NCI-H748 treated with DMSO at 0.1 percent for 48 hours (cell line): ENCODE measurements at places on chromosomes 1 and 21.

DNA sequence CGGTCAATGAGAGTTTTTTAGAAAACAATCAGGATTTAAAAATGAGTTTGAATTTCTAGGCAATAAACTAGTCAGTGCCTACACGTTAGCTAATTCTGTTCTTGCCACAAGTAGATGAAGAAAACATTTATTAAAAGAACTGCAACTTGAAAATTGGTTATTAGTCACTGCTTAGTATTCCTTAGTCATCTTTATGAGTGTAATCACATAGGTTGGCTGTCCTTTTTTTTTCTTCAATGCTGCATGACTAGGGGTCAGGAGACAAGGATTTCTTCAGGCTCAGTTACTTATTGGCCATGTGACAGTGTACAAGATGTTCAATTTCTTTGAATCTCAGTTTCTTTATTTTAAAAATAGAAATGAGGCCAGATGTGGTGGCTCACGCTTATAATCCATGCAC, 17.1 kb downstream of the SOAT1 start:
- DNase-seq, result no peak

GRCh38 chr1:181635110-181635509, 151.8 kb downstream of the CACNA1E start:
- DNase-seq, result no peak

- no peak for DNase-seq
Observed at GRCh38 chr1:68585351-68585750, 88.5 kb upstream of the DEPDC1 start.

DNA sequence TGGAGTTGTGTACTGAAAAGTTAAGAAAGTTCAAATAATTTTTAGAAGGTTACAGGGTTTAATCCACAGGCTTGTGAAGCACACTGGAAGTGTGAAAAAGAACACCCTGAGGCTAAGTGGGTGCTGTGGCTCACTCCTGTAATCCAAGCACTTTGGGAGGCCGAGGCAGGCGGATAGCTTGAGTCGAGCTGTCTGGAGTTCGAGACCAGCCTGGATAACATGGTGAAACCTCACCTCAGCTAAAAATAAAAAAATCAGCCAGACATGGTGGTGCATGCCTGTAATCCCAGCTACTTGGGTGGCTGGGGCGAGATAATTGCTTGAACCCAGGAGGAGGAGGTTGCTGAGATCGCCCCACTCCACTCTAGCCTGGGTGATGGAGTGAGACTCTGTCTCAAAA, 9.8 kb downstream of the TXNIP start:
- no peak for DNase-seq

DNA sequence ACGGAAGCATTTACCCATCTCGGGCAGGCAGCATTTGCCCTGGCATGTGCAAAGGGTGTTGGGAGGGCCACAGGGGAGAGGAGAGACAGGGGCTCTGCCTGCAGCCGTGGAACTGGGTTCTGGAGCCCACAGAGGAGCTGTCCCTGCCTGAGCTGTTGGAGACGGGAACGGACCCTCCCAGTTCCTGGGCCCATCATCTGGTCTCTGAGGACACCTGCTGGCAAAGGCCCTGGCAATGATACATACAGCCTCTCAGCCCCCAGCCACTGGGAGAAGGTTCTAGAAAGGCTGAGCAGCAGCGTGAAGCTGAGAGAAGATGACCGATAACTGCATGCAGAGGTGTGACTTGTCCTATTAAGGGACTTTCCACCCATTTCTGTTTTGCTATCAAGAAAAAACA, 31.4 kb downstream of the FAAP20 start:
- DNase-seq, result no peak

DNA sequence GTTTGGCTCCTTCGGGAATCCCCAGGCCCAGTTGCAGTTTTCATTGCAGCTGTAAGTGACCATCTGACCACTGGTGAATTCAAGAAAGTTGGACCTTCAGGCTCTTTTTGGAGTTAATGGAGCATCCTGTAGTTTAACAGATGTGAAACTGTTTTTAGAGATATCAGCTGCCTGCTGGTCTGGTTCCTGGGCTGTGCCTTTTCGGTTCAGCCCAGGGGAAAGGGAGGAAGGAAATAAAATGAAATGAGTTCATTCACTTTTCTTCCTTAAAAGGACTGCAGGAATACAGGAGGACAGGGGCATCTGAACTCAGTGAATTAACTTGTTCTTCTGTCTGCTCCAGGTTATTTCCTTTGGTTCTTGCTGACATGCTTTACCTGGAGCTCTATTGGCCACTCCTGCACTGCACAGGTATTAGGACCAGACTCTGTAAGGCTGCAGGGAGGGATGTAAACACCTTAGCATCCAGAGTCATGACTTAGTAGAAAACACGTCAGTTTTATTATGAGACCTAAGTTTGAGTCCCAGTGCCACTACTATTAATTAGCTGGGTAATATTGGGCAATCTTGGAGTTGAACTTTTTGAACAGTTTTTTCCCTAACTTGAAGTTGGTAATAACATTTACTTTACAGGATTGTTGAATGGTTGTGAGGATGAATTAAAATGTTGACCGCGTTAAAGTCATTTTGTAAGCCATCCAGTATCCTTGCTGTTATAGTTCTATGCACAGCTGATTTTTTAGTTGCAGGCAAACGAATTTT, 83.6 kb downstream of the LRRC8D start:
- no peak for DNase-seq

- DNase-seq, result no peak
Observed at GRCh38 chr21:36087362-36088138, 17.7 kb downstream of the CBR1 start.

- DNase-seq, result no peak
Observed at GRCh38 chr1:193412748-193413147, 226.3 kb upstream of the B3GALT2 start.

- DNase-seq, result no peak
Observed at GRCh38 chr1:15985611-15986297, 9.9 kb upstream of the ZBTB17 start.

DNA sequence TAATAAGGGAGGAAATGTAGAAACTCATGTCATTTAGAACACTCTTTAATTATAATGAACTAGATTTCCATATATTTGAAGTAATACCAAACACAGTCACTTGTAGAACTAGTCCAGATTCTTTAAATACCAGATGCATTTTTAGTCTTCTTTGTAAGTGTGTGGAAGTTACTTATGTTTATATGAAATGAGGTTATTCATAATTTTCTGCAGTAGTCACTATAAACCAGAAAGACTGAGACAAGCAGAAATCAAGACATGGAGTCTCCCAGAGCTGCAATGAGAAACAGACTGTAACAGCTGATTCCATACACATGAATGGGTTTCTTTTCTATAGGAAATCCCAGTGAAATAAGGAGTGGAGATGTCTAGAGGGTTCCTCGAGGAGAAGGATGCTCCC, 216.6 kb upstream of the ZP4 start:
- DNase-seq, result no peak

DNA sequence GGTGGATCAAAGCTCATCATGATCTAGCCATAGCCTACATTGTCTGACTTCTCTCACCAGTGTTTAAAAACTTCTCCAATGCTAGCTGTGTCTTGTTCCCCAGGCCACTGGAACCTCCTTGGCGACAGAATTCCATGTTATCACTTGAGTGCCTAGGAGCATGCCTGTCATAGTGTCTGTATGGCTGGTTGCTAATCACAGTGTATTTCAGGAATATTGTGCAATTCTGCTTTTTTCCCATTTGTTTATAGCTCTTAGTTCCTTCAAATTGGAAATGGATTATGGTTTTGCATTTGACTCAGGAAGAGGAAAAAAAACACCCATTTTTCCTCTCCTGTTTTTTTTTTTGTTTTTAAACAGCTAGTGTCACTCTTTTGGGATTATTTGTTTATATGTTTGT, 25.5 kb downstream of the ROR1 start:
- no peak for DNase-seq

DNA sequence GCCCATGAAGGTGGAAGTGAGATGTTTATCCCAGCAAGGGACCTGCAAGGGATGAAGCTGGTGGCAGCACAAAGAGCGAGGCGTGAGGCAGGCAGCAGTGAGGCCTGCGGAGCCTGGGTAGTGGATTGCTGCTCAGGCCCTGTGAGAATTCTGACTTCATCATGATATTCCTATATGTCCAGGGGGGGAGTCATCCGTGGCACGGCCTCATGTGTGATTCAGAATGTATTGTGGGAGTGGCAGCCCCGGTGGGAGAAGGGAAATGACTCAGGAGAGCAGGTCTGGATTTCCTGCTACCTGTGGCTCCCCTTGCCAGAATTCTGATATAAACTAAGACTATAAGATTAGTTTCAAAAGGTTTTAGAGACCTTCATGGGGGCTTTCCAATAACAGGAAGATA, 240.9 kb downstream of the CAMTA1 start:
- no peak for DNase-seq

- no peak for DNase-seq
Observed at GRCh38 chr1:157992031-157992832, 1.2 kb upstream of the KIRREL1 start.

DNA sequence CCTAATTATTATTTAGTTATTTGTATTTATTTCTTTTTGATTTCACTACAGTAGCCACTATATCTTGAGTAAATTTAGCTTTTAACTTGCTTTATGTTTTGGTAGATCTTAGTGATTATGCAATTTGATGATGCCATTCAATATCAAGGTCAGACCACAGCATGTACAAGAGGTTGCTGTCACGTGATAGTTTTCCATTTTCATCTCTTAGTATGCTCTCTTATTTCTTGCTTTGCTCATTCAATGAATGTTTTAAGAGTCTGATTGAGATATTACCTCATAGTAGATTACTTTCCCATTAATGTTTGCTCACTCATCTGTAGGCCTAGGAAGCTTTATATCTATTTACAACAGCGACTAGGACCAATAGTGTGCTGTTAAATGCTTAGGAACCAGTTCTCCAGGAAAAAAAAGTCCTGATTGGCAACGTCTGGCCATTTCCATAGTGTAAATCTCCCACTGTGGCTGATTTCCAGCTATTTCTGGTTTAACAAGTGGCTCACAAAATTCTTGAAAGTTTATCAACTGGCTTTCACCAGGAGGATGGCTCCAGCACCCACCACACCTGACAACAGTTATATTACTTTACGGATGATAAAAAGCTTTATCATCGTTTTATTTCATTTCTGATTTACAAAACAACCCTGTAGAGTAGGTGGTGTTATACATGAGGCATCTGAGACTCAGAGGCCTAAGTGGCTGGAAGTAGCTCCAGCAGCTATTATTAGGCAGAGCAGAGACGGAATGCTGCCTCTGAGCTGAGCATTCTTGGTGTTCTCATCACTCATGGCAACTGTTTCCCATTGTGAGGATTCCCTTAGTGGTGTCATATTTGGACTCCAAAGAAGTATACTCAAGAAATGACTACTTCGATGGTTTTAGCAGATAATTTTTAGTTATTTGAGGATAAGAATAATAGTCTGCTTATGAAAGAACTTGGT, 235.2 kb downstream of the DISC1 start:
- no peak for DNase-seq

GRCh38 chr1:230909974-230910754, 41.8 kb upstream of the C1orf198 start:
- DNase-seq, result no peak

DNA sequence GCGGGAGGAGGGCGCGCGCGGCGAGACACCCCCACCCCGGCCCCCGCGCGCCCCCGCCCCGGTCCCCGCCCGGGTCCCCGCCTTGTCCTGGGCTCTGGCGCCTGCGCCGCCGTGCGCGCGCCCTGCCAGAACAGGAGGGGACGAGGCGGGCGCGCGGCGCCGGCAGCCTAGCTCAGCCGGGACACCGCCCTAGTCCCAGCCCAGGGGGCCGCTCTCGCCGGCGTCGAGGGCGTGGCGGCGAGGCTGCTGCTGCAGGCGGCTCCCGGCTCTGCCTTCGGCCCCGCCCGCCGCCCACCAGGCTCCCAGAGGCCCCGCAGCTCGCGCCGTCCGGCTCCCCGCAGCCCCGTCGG, at the start of gene RCAN3:
TSS of gene RCAN3 (plus strand) at position 128 of the 350 bp plus-strand sequence. CDS start 11,537 bp downstream, outside the sequence.
- peak; percentile 29 for DNase-seq

DNA sequence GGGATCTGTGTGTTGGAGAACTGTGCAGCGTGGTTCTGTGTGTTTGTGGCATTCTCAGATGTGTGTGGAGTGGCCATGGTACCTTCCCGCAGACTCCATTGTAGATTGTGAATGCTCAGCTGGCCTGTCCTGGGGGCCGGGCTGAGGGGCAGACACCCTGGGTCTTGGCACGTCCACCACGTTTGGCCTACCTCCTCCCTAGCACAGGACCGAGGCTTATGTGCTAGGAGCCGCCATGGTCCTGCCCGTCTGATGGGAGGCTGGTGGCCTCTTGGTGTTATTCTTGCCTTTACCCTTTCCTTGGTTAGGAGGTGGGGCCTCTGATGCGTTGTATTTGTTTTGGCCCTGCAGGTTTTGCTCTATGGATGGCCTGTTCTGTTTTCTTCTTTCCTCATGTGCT, 25.1 kb downstream of the SNAP47 start:
- DNase-seq, result no peak

DNA sequence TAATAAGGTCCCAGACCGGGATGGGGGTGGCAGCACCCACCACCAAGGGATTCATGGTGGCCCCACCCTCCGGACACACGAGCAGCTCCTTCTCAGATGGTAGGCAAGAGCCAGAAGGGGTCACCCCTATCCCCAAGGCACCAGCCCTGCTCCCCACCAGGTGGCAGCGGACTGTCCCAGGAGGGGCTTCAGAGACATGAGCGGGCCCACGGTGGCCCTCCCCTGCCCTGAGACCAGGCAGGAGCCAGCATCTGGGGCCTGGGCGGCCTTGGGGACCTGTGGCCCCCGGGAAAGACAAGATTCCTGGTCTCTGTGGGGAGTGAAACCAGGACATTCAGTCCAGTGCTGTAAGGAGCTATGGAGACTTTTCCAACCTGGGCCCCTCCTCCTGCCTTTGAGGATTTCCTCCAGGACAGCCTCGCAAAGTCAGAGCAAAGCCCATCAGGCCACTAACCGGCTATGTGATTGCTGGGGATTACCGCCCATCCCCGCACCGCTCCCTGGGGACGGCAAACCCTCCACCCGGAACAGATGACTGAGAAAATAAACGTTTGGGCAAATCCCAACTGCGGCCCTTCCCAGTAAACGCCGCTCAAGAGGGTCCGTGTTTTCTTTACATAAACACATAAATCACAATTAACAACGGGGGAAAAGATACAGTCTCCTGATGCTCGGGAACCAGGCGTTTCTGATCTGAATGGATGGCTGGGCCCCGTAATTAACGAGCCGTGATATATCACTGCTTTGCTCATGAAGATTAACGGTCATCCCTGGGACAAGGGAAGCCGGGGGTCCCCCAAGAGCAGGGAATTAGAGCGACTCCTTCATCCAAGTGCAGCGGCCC, 50.9 kb upstream of the ARHGEF16 start:
- DNase-seq, result peak; percentile 65

DNA sequence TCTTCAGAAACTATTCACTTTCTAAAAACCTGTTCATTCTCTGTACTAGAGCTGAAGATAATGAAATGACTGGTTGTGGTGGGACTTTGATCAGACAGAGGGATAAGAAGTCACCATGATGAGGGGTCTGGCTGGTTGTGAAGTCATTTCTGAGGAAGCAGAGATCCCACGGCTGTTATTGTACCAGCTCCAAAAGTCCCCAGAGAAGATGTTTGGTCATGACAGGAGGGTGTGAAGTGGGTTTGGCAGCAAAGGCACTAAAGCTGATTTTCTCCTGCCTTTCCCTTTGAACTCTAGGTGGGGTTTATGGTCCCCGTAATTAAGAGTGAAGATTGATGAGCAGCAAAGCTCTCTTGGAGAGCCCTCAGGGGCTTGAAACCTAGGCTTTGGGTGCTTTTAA, 103.1 kb upstream of the CACHD1 start:
- no peak for DNase-seq

- DNase-seq, result no peak
Observed at GRCh38 chr21:44658541-44658910, 794 bp downstream of the KRTAP12-3 start.
